ENCODE measurements at places on chromosomes 1 and 21.

GRCh38 chr1:36207339-36207738, 16.9 kb upstream of the THRAP3 start:
- no peaks in the 10 kb centered on the region for H3K36me3 ChIP-seq
- peaks cover 11% of the 10 kb centered on the region for H3K4me1 ChIP-seq
- H3K27ac ChIP-seq: no peak overlapping the region
- H3K4me3 ChIP-seq: no peak overlapping the region

- no peaks in the 10 kb centered on the region for H3K36me3 ChIP-seq
- no peak for DNase-seq
- H3K27me3 ChIP-seq: no peaks in the 10 kb centered on the region
- no peak overlapping the region for H3K4me3 ChIP-seq
Observed at GRCh38 chr1:55726994-55727393, 511.8 kb upstream of the USP24 start.

GRCh38 chr21:24899138-24899537, 708.1 kb downstream of the MRPL39 start:
- H3K27me3 ChIP-seq: no peaks in the 10 kb centered on the region
- DNase-seq: no peak
- H3K27ac ChIP-seq: no peak overlapping the region
- H3K4me1 ChIP-seq: peaks cover 4% of the 10 kb centered on the region

DNA sequence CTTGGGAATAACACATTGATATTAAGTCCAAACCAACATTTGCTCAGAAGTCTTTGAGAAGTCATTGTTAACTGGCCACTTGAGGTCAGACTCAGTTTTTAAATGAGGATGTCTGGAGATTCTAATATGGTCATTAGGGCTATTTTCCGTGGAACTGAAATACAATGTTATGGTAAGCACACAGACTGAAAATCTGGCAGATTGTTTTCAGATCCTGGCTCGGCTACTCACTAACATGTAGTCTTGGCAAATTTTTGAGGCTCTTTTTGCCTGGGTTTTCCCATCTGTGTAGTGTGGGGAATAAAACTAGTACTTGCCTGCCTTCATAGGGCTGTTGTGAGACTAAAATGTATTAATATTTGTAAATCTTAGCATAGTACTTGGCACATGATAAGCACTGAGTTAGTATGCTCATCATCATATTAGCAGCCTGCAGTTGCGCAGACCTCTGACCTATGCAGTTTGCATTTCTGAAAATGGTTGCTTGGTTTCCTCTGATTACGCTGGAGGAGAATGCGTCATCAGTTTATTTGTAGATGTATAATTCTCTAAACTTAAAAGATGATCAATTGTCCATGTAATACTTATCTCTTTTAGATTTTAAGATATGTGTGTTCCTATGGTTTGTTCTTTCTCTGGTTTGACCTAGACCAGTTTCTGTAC, 100.8 kb downstream of the C1orf21 start:
- H3K27me3 ChIP-seq: no peaks in the 10 kb centered on the region
- no peak overlapping the region for H3K4me3 ChIP-seq
- DNase-seq: no peak
- no peak overlapping the region for H3K27ac ChIP-seq
- H3K4me1 ChIP-seq: peaks cover 60% of the 10 kb centered on the region

- H3K4me3 ChIP-seq: no peak overlapping the region
- no peaks in the 10 kb centered on the region for H3K27me3 ChIP-seq
- peaks cover 5% of the 10 kb centered on the region for H3K4me1 ChIP-seq
- no peak overlapping the region for H3K27ac ChIP-seq
Observed at GRCh38 chr1:77636864-77637263, 45.6 kb downstream of the ZZZ3 start.

GRCh38 chr1:233328142-233328921, 808 bp downstream of the MAP3K21 start:
- H3K27me3 ChIP-seq: peaks cover 45% of the 10 kb centered on the region
- H3K27ac ChIP-seq: no peak overlapping the region
- H3K4me3 ChIP-seq: peak overlapping the region; percentile 66
- H3K36me3 ChIP-seq: no peaks in the 10 kb centered on the region

GRCh38 chr1:55021942-55022546, 17.3 kb upstream of the PCSK9 start:
- peak; percentile 93 for DNase-seq
- no peaks in the 10 kb centered on the region for H3K27me3 ChIP-seq
- H3K27ac ChIP-seq: no peak overlapping the region
- no peaks in the 10 kb centered on the region for H3K36me3 ChIP-seq
- no peak overlapping the region for H3K4me3 ChIP-seq
